ENCODE measurements at places on chromosomes 12 and 14.

- no peak for DNase-seq
Observed at GRCh38 chr14:49173765-49174373, 412.3 kb downstream of the RPS29 start.

- DNase-seq: no peak
Observed at GRCh38 chr14:23093104-23093503, 1.8 kb downstream of the ACIN1 start.

DNA sequence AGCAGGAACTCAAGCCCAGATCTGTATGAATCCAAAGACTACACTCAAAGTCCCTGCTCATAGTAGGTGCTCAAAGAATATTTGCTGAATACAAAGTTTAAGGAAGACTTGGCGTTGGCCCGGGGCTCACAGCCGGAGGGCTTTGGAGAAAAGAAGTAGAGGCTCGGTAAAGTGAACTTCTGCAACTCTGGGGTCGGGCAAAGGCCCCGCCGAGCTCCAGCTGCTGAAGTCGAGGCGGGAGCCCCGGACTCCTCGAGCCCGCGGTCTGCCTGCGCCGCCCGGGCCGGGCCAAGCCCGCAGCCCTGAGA, 335 bp downstream of the GCN1 start:
- no peak for DNase-seq

- no peak for DNase-seq
Observed at GRCh38 chr12:31835276-31835882, 106.6 kb upstream of the AMN1 start.

DNA sequence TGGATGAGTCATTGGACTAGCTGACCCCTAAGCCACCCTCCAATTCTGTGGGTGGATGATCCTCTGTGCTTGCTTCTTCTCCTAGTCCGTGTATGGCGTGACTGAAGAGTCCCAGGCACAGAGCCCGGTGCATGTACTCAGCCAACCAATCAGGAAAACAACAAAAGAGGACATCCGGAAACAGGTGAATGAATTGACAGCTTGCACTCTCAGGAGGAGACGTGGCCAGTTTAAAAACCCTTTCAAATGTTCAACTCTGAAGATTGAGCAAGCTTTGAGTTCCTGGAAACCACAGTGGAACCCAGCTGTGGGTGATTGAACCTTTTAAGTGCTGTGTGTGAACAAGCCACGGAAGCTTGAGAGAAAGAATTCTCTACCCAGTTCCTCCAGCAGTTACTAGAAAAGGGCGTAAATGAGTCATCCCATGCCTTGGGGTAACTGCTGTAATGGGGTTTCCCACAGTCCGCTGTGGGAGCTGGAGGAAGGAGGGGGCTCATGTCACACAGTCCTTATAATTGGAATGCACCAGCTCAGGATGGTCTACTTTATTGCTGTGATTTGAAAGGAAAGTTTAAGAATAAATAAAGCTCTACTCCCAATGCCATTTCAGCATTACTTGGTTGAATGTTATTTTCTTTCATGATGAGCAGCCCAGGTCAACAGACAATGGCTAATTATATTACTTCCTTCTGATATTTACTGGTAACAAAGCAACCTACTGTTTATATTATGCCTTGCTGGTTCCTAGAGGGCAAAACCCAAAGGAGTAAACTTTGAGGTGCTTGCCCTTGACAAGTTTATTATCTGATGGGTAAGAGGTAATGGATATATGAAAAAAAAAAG, 417.0 kb downstream of the DPF3 start:
- no peak for DNase-seq

DNA sequence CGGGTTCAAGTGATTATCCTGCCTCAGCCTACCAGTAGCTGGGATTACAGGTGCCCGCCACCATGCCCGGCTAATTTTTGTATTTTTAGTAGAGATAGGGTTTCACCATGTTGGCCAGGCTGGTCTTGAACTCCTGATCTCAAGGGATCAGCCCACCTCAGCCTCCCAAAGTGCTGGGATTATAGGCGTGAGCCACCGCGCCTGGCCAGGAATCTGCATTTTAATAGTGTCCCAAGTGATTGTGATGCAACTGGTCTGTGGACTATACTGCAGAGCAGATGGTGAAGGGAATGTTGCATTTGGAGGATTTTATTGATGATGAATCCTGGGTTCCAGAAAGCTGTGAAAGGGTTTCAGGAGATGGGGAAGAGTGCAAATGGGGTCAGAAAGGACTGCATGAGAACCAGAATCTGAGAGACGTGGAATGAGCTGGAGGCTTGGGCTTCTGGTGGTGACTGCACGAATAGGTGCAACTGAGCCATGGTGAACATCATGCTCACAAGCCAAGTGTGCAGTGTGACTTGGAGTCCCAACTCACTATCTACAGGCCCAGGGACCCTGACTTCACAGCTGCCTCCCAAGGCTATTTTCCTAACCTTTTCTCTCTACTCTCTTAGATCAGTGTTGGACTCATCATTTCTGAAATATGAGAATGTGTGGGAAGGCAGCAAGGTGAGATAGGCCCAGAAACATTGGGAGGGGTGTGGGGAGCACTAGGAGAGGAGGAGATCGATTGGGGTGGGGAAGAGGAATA, 4.5 kb downstream of the RPS26 start:
- DNase-seq: no peak

GRCh38 chr14:34113005-34113511, 162.2 kb upstream of the EGLN3 start:
- no peak for DNase-seq

- no peak for DNase-seq
Observed at GRCh38 chr12:27347779-27348178, 15.1 kb downstream of the BMAL2 start.

DNA sequence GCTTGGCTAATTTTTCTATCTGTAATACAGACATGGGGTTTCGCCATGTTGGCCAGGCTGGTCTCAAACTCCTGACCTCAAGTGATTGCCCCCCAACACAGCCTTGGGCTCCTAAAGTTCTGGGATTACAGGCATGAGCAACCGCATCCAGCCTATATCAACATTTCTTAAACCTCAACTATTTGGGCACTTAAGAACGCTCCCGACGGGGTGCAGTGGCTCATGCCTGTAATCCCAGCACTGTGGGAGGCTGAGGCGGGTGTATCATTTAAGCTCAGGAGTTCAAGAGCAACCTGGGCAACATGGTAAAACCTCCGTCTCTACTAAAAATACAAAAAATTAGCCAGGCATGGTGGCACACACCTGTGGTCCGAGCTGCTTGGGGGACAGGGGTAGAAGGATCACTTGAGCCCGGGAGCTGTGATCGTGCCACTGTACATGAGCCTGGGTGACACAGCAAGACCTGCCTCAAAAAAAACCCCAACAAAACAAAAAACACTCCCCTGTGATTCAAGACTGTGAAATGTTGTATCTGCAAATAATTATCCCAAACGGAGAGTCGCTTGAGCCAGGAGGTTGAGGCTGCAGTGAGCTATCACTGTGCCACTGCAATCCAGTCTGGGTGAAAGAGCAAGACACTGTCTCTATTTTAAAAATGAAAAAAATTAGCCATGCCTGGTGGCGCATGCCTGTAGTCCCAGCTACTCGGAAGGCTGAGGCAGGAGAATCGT, 21.5 kb downstream of the PPTC7 start:
- no peak for DNase-seq

DNA sequence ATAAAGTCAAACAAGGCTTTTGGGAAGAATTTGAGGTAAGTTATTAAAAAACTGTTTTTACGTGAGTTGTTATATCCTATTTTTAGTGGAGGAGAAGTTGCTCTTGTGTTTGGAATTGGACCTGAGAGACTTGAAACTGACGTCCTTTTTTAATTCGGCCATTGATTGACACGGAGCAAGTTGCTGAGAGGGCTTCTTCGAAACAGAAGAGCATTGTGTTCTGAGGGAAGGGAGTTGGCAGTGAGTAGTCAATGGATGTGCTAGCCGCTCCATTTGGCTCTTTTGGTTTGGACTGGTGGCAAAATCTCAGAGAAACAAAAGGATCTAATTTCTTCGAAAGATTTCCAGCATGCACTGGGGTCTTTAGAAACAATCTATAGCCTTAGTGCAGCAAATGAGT, 37.3 kb downstream of the PTPN11 start:
- DNase-seq: no peak

GRCh38 chr12:42705863-42706262, 116.3 kb upstream of the PRICKLE1 start:
- DNase-seq: peak; percentile 75

DNA sequence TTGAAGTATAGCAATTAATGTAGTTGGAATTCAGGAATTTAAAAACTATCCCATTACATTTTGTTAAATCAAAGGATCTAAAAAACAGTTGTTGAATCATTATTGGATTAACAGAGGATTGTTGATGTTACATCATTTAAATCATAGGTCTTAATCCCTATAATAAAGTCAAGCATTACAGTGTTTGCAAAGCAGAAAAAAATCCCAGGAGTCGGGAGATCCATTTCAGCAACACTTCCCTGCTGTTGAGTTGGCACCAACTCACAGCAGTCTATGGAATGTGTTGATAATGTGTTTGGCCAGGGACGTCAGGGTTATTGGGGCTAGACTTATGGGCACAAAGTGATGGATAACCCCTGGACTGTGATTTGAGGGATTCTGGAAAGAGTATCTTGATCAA, 99.1 kb upstream of the TMTC1 start:
- no peak for DNase-seq

DNA sequence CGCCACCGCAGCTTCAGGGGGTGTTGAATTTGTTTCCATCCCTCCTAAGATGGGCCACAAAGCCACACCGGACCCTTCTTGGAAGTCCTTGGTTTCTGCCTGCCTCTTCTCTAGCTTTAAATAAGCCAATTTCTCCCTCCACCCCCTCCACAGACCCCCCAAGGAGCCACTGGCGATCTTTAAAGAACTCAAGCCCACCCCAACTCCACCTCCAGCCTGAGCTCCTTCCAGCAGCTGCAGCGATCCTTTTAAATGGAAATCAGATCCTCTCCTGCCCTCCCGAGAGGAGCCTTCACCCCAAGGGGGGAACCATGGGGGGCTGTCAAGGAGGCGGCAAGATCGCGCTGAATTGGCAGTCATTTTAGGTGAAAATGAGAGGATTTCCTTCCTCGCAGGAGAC, 133.1 kb downstream of the NCOR2 start:
- no peak for DNase-seq

GRCh38 chr12:18640321-18640955, 97.4 kb downstream of the PLCZ1 start:
- DNase-seq: no peak

GRCh38 chr12:92332552-92332951, 186.9 kb upstream of the BTG1 start:
- DNase-seq: no peak

- no peak for DNase-seq
Observed at GRCh38 chr12:122265886-122266229, 436 bp downstream of the VPS33A start.

GRCh38 chr14:77542421-77543239, 44.0 kb upstream of the ISM2 start:
- no peak for DNase-seq

- no peak for DNase-seq
Observed at GRCh38 chr14:48111151-48111550, 435.7 kb upstream of the MDGA2 start.

DNA sequence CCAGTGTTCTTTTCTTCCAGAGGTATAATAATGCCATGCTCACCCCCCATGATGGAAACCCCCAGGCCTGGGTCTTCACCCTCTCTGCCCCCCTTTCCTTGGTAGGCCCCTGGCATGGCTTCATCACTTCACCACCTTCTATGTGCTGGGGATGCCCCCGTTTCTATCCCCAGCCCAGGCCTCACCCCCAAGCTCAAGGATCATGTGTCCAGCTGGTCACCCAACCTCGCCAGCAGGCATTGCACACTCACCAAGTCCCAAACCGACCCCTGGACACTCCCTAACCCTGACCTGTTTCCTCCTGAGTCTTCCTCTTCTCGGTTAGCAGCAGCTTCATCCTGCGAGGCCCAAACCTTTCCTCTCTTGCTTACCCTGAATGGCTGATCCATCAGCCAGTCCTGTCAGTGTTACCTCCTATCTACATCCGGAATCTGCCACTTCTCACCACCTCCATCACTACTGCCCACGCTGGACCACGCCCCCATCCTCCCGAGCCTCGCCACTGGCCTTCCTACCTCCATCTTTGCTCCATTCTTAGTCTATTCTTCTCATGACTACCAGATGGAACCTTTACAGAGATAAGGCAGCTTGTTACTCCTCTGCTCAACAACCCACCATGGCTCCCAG, 69.0 kb downstream of the MVK start:
- DNase-seq: no peak

- peak; percentile 58 for DNase-seq
Observed at GRCh38 chr14:102738373-102739189, 38.7 kb upstream of the TRAF3 start.

DNA sequence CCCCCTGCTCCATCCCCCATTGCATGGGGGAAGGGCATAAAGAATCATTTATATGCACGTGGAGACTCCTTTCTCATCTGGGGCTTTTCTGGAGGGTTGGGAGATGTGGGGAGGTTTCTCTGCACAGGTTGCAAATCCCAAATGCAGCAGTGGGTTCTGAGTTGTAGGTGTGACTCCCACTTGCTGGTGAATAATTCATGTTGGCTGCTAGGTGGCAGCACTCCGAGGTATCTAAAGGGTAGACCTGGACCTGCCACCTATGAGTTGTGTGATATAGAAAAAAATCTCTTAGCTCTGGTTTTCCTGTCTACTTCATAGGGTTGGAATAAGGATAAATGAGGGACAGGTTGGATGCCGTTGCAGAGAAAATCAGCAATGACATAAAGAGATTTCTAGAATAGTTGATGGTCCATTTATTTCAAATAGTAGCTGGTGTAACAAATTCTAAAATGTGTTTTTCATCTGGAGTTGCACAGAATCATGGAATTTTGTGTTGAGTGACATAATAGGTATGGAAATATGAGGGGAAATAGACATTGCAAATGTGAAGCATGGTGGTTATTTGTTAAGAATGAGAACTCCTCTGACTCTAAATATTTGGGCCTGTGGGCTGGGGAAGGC, 4.6 kb downstream of the MARCHF9 start:
- DNase-seq: no peak

GRCh38 chr14:37546621-37547447, 48.2 kb downstream of the FOXA1 start:
- no peak for DNase-seq

DNA sequence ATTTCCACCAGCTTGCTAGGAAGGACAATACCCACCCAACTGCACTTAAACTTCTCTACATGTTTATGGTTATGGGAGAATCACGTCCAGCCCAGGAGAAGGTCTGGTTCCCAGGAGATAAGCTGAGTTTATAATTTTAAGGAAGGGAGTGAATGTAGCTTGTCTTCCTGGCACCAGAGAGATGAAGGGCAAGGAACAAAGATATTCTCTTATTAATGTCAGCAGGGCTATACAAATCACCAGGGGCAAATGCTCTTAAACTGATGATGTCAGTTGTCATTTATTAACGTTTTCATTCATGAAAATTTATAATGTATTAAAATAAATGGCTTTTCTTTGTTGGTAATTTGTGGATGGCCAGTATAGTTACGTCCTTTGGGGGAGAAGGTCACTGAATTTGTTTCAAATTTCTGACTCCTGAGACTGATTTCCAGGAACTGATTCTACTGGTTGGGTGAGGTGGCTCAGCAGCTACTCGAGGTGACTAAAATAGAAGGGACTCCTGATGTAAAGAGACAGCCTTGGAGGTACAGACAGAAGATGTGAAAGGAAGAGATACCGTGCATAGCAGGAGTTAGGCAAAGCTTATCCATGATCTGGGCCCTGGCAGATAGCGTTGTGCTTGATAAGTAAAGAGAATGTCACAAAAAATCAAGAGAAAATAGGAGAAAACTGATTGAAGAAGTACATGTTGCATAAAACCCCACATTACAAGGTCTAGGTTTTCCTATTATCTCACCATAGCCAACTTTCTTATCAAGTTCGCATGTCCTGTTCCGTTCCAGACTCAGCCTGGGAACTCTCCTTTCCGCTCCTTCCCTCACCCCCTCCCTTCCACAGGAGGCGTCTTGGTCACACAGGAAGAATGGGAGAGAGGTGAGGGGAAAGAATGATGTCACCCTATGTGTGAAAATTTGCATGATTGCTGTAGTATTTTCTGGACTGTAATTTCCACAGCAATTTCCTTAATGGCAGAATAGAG, 367.1 kb upstream of the FAR2 start:
- no peak for DNase-seq

All from tibial artery (tissue), 4 donors.